ENCODE measurements at places on chromosomes 1 and 21.
A peak's percentile ranks its signal among the peaks of the same experiment; 100 is the strongest.

DNA sequence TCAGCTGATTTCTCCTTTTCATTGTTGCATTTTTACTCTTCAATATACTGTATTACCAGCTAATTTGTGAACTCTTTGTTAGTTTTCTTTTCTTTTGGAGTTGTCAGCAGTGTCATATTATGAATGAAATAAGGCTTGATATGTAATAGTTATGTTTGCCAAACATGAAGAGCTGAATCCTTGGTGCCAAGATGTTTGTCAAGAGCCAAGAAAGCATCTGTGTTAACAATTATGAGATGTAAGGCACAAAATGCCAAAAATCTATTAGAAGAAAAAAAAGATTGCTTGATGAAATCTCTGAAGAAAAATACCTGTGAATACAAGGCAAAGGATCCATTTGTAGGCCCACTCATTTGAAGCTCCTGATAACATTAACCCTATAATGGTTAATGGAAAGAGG lies 48.4 kb upstream of the RNPC3 start:
- DNase-seq, result no peak

DNA sequence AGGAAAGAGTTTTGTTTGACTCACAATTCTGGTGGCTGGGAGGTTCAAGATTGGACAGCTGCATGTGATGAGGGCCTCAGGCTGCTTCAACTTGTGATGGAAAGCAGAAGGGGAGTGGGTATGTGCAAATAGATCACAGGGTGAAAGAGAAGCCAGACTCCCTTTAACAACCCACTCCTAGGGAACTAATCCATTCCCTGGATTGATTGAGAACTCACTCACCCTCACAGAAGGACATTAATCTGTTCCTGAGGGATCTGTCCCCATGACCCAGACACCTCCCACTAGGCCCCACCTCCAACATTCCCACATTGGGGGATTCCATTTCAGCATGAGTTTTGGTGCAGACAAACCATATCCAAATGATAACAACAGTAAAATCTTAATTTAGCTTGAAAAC lies 25.6 kb downstream of the UBE2T start:
- DNase-seq, result no peak

GRCh38 chr21:25836396-25836795 lies 101.6 kb downstream of the GABPA start:
- no peak for DNase-seq

DNA sequence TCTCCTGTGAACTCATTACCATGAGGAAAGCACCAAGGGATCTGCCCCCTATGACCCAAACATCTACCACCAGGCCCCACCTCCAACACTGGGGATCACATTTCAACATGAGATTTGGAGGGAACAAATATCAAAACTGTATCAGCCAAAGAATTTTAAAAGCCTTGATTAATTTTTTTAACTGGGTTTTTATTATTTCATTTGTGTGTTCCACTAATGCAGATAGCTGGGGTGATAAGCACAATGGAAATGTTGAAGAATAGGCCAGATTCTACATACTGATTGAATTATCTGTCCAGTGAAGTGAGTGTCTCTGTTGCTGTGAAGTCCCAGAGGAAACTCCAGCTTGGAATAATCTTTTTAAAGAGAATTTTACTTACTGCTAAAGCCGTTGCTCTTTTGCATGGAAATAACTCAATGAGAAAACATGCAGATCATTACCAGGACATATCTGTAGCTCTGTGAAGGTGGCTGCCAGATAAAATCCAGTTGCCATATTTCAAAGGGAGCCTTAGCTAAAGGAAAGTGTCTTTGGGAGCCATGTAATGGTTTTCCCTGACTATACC lies 44.4 kb upstream of the DHCR24 start:
- no peak for DNase-seq

DNA sequence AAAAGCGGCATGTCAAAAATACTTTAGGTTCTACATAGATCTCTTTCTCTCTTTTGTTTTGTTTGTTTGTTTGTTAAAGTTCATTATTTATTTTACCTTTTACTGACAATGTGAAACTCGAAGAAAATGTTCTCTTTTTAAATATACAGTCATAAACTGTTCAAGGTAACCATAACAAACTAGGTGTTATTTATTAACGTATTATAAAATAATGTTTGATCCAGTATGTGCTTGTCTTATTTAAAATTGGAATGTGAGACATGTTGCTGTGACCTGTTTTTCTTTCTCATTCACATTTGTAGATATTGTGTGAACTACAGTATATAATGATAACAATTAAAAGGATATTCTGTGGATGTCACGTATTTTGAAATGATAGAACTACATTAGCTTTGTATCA lies 5.9 kb upstream of the LEPR start:
- no peak for DNase-seq

GRCh38 chr1:14396100-14396499 lies 202.4 kb upstream of the KAZN start:
- no peak for DNase-seq

GRCh38 chr1:157168015-157168414 lies 29.8 kb upstream of the ETV3 start:
- no peak for DNase-seq

- no peak for DNase-seq
Observed at GRCh38 chr1:162882248-162882674, 21.3 kb upstream of the CCDC190 start.

- no peak for DNase-seq
Observed at GRCh38 chr21:31446226-31446855, 102.3 kb upstream of the TIAM1 start.

DNA sequence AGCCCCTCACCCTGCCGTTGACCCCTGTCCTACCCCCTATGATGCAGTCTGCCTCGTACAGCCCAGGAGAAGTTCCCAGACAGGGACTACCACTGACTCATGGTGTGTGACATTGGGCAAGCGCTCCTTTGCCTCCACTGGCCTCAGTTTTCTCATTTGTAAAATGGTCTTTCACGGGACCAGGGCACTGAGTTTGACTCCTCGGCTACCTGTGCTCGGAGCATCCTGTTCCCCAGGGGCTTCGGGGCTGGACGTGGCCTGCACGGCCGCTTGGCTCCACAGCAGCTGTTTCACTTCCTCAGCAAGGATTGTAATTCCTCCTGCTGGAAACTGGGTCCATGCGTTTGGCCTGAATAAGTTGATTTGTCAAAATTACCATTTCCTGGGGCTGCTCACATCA lies 277.3 kb downstream of the MATN1 start:
- no peak for DNase-seq

DNA sequence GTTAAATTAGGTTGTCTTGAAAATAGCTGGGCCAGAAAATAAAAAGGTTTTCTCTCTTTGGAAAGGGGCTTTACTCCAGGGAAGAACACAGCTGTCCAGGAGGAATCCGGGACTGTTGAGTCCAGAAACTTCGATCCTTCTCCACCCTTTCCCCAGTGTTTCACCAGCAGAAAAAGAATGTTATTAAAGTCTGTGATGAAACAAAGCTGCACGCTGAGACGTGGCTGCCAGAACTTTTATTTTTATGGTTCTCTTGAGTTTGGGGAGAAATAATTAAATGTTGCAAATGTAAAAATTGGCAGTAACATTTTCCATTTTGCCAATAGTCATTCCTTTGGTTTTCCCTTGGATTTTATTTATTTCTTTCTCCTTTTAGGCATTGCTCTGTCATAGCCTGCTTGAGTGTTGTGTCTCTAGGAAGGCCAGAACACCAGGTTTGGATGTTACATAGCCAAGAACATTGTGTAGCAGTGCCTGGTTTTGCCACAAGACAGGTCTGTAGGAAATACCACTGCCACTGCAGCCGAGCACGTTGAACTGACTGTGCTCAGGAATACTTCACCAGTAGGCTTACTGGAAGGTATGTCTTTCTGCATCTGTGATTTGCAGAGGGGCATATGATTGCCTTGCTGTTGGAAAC lies 87.4 kb downstream of the ROR1 start:
- DNase-seq, result no peak

GRCh38 chr1:11650331-11650991 lies 3.8 kb downstream of the FBXO2 start:
- DNase-seq, result no peak

DNA sequence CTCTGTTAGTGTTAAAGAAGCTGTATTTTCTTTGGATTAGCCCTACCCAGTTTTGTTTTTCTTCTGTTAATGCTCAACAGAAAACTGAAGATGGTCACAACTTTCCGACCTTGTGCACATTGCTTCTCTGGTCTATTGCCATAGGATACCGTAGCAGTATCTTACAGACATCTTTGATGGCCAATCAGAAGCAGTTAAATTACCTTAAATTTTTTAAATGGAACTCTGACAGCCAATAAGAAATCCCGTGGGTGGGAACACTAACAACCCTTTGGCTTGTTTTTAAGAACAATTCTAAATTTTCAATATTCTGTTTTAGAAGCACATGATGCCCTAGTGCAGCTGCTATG lies 17.2 kb downstream of the NFYC start:
- peak; percentile 87 for DNase-seq

DNA sequence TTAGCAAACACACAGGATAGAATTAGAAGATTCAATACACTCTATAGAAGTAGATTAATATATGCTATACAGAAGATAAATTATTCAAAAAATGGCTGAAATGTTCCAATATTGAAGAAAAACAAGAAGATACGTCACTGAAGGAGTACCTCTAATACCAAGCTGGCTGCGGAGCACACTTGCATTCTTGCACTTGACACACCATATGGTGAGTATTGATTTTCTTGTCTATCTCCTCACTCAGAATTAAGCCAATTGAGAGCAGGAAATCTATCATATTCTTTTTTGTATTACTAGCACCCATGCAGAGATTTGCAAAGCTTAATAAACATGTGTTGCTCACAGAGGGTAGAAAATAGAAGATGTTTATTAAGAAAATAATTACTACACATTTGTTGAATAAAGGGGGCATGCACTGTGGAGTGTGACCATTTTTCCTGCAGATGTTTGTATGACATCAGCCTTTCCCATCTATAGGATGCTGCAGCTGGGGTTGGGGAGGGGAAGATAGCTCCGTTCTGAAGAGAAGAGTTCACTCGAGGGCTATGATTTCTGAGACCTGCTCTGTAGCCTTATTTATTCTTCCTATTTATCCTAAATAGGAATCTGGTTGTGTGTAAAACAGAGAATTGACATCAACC lies 318.1 kb downstream of the HHIPL2 start:
- DNase-seq, result no peak

DNA sequence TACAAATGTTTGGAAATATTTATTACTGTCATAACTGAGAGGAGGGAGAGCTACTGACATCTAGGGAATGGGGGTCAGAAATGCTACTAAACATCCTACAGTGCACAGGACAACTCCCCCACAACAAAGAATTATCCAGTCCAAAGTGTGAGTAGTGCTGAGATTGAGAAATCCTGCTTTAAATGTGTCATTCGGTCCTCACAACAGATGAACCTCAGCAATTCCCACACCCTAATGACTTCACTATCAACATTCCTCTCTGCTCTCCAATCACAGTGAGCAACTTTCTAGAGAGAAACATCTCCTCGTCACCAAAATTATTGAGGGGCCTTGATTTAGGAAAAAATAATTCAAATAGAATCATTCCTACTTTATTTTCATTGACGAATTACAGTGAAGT lies 18.0 kb downstream of the OMA1 start:
- no peak for DNase-seq

DNA sequence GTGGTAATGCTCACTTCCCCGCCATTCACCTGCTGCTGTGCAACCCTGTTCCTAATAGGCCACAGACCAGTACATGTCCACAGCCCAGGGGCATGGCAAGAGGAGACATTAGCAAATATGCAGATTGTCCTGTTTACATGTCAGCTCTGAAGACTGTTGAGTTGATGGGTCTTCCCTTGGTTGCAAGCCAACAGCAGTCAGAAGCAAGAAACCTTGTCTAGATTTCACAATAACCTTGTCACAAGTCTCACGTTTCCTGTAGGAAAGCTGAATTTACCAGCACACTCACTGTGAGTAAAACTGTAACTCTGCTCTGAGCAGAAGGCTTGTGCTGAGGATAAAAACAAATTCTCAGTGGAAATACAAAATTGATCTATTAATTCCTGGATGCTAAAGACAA lies 195.1 kb downstream of the HLX start:
- DNase-seq, result no peak

DNA sequence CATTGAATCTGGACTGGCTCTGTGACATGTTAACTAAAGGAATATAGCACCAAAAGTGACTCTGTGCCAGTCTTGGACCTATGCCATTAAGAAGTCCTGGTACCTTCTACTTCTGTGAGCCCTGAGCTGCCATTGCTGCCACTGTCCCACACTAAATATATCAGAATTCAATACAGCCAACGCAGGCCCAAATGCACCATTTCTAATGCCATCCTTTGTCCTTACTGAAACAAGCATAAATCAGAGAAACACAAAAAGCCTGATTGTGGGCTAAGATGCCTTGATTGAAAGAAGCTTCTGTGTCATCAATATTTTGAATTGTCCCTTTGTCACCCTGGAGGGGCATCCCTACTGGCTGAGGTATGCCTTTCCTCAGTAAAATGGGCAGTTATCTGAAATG lies 66.9 kb upstream of the NEK2 start:
- DNase-seq, result no peak

DNA sequence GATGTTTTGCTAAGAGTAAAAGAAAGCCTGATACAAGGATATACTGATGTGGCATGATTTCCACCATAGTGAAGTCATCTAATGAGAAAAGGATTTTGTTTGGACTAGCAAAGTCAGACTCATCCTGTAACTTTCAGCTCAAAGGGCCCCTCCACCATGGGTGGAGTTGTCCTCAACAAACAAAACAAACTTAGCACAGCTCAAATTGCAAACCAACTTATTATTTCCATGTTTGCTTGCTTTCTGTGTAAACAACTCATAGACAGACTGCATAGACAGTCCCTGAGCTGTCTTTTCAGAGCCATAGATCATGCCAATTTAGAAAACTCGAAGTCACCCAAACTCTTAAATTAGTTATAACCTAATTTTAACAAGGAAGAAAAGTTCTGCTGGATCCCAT lies 69.4 kb upstream of the VAV3 start:
- no peak for DNase-seq

GRCh38 chr1:152884085-152884484 lies 6.0 kb downstream of the SMCP start:
- DNase-seq, result no peak

Data from ACHN (cell line).